ENCODE measurements at places on chromosomes 11 and 22. TPM values are rescaled to one million over a fixed set of nuclear protein-coding genes. Genes with fewer than 3 reads are reported as not detected.

HTR3A gene
- not detected for total RNA-seq

APOL3 gene
- total RNA-seq = 11.6 TPM

NLRP14 gene
- not detected for total RNA-seq

OR51I1 gene
- total RNA-seq = not detected

ANGPTL5 gene
- not detected for total RNA-seq

MRGPRE gene
- not detected for total RNA-seq

CD3G gene
- total RNA-seq = not detected

SH3BP1 gene
- total RNA-seq = 13.8 TPM

DAGLA gene
- 4.2 TPM for total RNA-seq

C22orf31 gene
- not detected for total RNA-seq

FAM181B gene
- total RNA-seq = not detected

PAMR1 gene
- total RNA-seq = 185 TPM

ZNF214 gene
- total RNA-seq = 1.4 TPM

OR52E8 gene
- total RNA-seq = 1.0 TPM

CCND1 gene
- 247 TPM for total RNA-seq

SEC14L6 gene
- not detected for total RNA-seq

SPDYC gene
- total RNA-seq = not detected

INSC gene
- not detected for total RNA-seq

NLRP6 gene
- total RNA-seq = not detected

MISFA gene
- total RNA-seq = not detected

RAB39A gene
- not detected for total RNA-seq

DDI1 gene
- not detected for total RNA-seq

APOA1 gene
- total RNA-seq = not detected

OR2AT4 gene
- total RNA-seq = not detected

RAB3IL1 gene
- 14.0 TPM for total RNA-seq

PLET1 gene
- not detected for total RNA-seq

KCNC1 gene
- not detected for total RNA-seq

DERL3 gene
- total RNA-seq = 0.43 TPM

GAL gene
- 0.72 TPM for total RNA-seq

KRTAP5-9 gene
- total RNA-seq = not detected

FIBP gene
- 104 TPM for total RNA-seq

MS4A12 gene
- total RNA-seq = not detected

Measured in placental pericyte (primary cell).